ENCODE measurements at places on chromosomes 4 and X. TPM values are rescaled to one million over a fixed set of nuclear protein-coding genes. Genes with fewer than 3 reads are reported as not detected.
A peak's percentile ranks its signal among the peaks of the same experiment; 100 is the strongest.

GRCh38 chr4:3047464-3048286 is 26.7 kb downstream of the HTT-AS start:
- DNase-seq = peak; percentile 89

DNA sequence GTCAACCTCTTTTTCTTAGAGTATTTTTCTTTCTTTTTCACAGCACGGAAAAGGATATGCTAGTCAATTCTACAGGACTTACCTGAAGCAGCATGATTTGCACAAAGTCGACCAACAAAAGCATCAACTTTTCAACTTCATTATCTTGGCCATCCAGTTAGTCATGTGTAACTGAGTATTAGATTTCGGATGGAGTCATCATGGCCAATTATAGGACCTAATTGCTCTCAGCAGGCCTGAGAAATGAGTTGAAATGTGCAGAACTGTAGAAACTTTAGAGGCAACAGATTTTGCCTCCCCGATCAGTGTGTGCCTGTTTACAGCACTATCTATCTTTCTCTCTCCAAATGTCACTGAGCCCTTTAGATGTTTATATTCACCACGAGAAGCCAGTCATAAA is 41.0 kb downstream of the PCDH10 start:
- DNase-seq = no peak

GRCh38 chr4:151690164-151690870 is 70.5 kb downstream of the GATB start:
- DNase-seq = no peak

DNA sequence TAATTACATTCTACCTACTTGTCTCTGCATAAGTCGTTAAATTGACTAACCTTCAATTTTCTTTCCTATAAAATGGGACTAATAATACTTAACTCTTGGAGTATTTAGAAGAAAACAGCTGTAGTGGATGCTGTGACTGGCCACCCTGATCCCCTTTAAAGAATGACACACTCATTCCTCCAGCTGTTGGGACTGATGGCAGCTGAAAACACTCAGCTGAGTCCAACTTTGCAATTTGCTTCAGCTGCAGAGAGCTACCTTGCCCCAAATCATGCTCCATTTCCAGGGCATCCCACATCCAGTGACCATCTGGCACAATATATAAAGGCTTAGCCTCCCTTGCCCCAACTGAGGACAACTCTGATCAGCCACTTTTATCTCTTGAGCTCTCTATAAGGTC is 89.1 kb downstream of the MID1IP1 start:
- no peak for DNase-seq

- DNase-seq = no peak
Measured at GRCh38 chrX:43805579-43805978, 76.7 kb downstream of the MAOB start.

DNA sequence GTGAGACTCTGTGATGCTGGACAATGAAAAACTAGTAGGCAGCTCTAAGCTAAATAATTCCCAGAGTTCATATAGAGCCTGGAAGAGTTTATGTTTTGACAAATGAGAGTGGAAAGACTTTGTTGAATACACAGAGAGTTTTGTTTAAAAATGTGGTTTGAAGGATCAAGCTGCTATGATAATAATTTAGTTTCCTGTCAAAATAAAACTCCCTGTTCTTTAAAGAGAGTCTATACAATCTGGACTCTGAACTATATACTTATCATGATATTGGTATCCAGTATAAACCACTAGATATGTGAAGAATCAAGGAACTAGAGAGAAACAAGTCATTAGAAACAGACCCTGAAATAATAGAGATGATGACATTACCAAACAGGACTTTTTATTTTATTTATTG is 158.6 kb downstream of the C4orf33 start:
- DNase-seq = no peak

GRCh38 chr4:8646296-8647093 is 53.9 kb downstream of the CPZ start:
- peak; percentile 1 for DNase-seq

DNA sequence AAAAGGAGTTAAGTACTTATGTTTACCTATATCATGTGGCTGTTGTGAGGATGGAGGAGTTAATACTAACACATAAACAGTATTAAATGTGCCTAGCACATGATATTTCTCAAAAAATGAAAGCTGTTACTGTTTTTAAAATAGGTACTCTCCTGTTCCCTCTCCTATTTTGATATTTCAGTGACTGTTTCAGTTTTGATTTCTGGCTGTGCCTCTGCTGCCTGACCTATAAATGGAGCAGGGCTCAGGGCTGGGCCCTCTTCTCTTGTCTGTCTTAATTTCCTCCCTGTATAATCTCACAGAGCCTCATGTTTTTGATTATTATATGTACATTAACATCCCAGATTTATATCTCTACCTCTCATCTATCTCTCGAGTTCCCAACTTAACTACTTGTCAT is 93.3 kb downstream of the UGT8 start:
- DNase-seq = no peak

GRCh38 chr4:53010318-53010717 is 148.2 kb downstream of the RASL11B start:
- no peak for DNase-seq

DNA sequence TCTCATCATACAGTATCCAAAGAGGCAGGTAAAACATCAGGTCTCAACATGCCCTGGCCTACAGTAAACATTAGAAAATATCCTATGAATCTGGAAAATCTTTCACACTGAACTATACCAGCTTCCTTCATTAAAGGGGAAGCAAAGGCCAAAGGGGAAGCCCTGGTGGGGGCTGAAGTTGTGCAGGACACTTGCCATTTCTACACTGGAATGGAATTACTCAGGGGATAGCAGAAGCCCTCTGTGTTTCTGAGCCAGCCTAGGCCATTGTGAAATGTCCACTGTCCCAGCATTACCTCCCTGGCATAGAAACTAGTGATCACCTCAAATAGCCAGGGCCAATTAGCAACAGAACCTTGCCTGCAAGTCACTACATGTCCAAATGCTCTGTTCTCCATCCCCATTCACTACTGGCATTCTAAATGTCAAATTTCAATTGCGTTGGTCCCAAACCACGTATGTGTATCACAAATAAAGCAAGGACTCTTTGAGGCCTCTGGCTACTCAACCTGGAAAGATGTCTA is 429.9 kb downstream of the AFF2 start:
- no peak for DNase-seq

GRCh38 chrX:40908857-40909475 is 173.6 kb upstream of the MED14 start:
- DNase-seq = no peak

GRCh38 chrX:97126020-97126419 is 242.3 kb downstream of the RPA4 start:
- DNase-seq = no peak

DNA sequence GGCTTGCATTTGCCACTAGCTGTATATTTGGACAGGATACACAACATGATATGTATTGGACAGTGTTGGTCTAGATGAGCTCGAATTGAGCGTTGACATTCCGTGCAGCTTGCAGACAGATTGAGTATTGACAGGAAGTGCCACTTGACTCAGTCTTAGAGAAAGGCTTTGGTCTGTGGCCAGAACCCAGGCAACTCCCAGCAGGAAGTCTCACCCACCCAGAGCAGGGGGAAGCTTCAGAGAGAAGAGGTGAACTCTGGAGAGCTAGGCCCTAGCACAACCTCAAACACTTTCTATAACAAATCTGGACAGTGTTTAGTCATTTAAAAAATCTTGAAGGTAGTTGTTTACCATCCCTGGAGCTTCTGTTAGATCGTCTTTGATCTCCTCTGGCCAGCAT is 280.5 kb downstream of the FBXW7 start:
- peak; percentile 81 for DNase-seq

DNA sequence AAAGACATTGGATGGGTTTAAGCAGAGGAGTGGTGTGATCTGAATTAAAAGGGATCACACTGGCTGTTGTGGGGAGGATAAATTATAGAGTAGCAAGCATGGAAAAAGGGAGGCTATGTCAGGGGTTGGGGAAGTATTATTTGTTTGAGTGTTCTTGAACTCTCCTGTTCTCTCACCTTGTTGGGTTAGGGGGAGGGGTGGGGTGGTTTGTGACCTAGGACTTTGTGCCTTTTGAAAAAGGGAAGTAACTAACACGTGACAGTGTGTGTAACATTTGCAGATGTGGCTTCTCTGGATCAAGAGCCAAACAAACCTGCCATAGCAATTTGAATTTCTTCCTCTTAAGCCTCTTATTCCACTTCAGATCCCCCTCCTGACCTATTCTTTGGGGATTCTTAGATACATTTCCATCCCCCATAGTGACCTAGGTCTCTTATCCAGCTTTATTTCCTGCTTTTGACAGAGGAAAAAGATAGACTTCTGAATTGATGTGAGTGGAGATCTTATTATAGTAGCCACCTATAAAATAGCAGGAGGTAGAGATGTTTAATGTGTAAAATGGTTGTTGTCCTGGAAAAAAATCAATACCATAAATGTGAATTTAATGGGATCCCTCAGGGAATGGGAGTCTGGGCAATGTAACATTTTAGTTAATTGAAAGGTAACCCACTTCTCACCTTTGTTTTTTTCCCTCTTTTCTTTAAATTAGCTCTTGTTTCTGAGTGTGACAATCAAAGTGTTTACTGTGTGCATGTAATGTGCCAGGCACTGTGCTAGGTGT is 120.4 kb downstream of the CT47B1 start:
- peak; percentile 29 for DNase-seq

GRCh38 chrX:117957128-117957527 is 159.5 kb downstream of the KLHL13 start:
- no peak for DNase-seq

- DNase-seq = no peak
Measured at GRCh38 chr4:103108542-103108941, 8.9 kb upstream of the BDH2 start.

DNA sequence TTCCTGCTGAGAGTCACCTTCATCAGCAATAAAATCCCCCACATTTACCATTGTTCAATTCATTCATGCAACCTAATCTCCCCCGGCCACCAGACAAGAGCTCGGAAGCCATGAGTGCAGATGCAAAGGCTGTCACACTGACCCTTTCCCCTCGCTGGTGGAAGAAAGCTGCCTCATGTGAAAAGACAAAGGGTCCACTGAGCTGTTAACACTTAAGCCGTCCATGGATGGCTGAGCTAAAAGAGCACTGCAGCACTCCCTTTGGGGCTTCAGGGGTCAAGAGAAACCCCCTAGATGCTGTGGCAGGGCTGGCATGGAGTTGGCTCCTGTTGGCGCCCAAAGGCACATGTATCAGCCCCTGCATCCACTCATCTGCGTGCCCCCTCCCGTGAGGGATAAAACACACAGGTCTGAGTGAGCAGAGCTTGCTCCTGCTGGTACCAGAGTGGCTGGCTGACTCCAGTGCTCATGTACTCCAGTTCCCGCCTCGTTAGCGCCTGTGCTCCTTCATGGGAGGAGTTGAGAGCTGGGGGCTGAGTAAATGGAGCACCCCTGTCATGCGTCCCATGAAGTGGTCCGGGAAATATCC is 216.5 kb downstream of the PDHA2 start:
- DNase-seq = no peak

DNA sequence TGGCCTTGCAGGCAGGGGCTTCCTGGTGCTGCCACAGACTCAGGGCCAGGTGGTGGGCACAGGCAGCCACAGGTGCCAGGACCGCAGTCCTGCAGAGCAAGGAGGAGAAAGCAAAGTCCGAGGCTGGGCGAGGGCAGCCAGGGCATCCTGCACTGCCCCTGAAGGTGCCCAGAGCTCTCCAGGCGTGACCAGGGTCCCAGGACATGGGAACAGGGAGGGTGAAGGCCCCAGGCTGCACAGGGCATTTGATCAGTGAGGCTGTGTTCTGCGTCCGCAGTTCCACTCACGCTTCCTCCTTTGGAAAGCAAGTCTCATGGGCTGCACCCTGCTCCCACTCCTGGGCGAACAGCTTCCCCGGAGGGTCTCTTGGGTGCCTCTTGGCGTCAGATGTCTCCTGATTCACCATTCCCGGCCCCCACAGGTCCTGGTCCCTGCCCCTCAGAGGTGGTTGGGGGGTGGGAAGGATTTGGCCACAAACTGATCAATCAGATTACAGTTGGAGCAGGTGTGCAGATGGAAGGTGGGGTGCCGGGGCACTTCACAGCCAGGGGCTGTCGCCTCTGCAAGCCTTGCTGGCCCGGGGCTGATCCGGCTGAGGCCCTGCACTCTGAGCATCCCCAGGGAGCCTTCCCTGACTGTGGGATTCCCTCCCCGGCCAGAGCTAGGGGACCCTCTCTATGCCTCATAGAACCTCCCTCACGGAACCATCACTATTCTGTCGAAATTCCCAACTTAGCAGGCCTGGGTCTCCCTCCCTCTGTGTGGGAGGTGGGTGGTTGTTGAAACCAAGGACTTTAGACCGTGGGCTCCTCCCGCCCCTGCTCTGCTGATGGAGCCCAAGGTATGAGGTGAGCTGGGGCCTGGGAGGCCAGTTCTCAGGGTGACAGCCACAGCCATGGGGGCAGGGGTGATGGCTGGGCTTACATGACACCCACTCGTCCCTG is 3.3 kb downstream of the SH3TC1 start:
- DNase-seq = no peak

GRCh38 chrX:107721318-107721717 is 54.3 kb downstream of the TSC22D3 start:
- no peak for DNase-seq

DNA sequence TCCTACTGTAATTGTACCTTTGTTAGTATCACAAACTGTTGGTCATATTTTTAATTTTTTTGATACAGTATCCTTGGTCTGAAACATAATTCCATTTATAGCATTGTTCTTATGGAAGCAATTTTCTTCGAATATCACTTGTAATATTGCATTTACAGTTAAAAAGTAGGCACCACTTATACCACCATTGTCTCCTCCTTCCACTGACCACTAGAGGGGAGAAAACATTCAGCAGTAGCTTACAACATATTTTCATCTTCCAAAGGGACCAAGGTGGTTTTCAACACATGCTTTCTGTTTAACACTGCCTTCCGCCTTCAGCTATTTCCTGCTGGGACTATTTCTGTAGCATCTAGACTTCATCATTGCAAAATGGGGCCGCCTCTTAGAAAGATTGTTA is 146.2 kb downstream of the COL4A6 start:
- no peak for DNase-seq

- DNase-seq = no peak
Measured at GRCh38 chr4:76363556-76364290, 57.2 kb downstream of the STBD1 start.

GRCh38 chr4:38387348-38387747 is 276.7 kb upstream of the KLF3 start:
- DNase-seq = no peak

GRCh38 chr4:108988464-108989195 is 225.8 kb upstream of the ETNPPL start:
- no peak for DNase-seq

DNA sequence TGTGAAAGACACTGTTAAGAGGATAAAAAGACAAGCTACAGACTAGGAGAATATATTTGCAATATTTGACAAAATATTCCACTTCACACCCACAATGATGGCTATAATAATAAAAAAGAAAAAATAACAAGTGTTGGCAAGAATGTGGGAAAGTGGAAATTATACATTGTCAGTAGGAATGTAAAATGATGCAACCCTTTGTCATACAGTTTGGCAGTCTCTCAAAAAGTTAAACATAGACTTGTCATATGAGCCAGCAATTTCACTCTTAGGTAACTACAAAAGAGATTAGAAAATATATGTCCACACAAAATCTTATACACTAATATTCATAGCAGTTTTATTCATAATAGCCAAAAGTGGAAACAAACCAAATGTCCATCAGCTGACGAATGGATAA is 5.2 kb upstream of the RADX start:
- DNase-seq = no peak

GRCh38 chr4:1713003-1713851 is 1.1 kb upstream of the SLBP start:
- no peak for DNase-seq

The FAT1 gene
- total RNA-seq = not detected

The FRAS1 gene
- total RNA-seq = not detected

The MAGED4 gene
- total RNA-seq = 0.13 TPM

The FGG gene
- total RNA-seq = not detected

The SLC34A2 gene
- not detected for total RNA-seq

The SGCB gene
- 8.1 TPM for total RNA-seq

The TRIM2 gene
- 0.18 TPM for total RNA-seq

The TEX13B gene
- total RNA-seq = not detected

Measured in activated CD8-positive, alpha-beta T cell treated with anti-CD3 and anti-CD28 coated beads, Interleukin-2, amount 10 ng/mL, durations not matched to agents 7 days and 5 days (primary cell).